ENCODE measurements at places on chromosomes 4 and X.
A peak's percentile ranks its signal among the peaks of the same experiment; 100 is the strongest.

- DNase-seq = no peak
These were observed 66.8 kb downstream of the HHIP start for GRCh38 chr4:144712775-144713174.

DNA sequence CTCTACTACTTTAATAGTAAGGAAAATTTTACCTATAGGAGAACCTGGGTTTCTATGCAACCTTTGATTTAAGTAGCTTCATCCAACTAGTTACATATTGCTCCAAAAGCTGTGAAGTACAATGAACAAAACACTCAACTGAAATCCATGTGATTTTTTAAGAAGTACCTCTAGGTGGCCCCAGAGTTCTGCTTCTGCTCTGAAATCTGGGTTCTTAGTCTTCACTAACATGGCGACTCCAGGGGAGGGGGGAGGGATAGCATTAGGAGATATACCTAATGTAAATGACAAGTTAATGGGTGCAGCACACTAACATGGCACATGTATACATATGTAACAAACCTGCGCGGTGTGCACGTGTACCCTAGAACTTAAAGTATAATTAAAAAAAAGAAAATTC lies 73.4 kb upstream of the MAGEB2 start:
- DNase-seq = peak; percentile 65

GRCh38 chr4:183932576-183932975 lies 27.5 kb downstream of the STOX2 start:
- no peak for DNase-seq

DNA sequence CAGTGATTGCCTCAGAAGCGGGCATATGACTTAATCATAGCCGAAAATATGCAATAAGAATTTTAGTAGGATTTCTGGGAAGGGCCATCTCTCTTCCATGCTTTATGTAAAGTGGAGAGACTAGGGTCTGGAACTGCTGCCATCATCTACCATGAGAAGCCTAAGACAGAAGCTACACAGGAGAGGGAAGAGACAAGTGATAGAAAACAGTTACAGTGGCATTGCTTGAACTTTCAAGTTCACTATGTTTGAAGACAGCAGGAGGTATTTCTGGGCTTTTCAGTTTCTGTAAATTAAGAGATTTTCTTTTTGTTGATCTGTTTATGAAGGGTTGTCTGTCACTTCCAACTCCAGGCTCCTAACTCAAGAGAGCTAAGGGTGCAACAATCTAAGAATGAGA lies 62.5 kb downstream of the ZNF330 start:
- DNase-seq = no peak

- DNase-seq = peak; percentile 20
These were observed 713.4 kb downstream of the PCDH18 start for GRCh38 chr4:136818811-136819330.

DNA sequence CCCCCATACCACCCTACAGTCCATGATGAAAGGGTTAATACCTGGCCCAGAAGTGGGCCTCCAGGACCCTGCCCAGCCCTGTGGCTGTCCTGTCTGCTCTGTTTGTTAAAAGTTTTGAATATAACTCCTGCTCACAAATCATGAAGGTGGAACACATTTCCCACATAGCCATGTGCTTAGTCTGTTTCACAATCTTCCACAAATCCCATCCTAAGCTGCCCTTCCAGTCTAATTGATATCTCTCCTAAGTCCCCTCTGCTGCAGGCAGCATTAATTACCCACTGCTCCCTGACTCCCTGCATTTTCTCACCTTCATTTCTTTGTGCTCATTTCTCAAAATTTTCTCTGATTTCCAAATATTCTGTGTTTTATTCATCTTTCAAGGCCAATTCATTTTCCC lies 142.6 kb downstream of the AASDH start:
- no peak for DNase-seq

DNA sequence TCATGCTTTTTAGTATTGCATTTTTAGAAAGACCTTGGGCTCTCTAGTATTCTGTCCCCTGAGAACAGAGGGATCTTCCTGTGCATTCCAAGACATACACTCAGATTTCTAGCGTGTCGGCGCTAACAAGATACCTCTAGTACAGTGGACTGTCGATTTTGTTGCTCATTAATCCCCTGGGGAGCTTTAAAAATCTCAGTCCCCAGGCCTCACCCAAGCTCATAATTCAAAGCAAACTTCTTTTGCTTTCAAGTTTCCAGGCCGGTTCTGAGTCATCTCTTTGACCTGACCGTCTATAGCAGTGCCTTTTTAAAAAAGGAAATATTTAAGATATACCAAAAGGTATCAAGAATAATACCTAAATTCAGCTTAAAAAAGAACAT lies 137.0 kb downstream of the AMMECR1 start:
- DNase-seq = peak; percentile 50

DNA sequence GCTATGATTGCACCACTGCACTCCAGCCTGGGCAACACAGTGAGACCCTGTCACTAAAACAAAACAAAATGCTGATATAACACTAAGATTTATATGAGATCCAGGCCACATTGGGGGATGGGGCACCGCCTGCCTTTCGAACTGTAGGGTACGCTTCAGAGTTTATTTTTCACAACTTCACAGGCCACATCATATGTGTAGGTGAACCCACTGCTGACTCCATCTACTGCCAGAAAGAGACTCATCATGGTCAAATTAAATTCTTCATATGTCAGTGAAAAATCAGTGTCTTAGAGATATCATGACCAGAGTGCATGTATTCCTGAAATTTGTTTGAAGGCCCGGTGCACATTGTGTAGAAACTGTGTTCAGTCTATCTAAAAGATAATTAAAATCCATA lies 121.8 kb downstream of the GPR143 start:
- DNase-seq = no peak
